Activated CD4-positive, alpha-beta T cell treated with anti-CD3 and anti-CD28 coated beads, Interleukin-2, amount 50 U/mL, for 1 hour (primary cell): ENCODE measurements at places on chromosomes 16 and 17.

DNA sequence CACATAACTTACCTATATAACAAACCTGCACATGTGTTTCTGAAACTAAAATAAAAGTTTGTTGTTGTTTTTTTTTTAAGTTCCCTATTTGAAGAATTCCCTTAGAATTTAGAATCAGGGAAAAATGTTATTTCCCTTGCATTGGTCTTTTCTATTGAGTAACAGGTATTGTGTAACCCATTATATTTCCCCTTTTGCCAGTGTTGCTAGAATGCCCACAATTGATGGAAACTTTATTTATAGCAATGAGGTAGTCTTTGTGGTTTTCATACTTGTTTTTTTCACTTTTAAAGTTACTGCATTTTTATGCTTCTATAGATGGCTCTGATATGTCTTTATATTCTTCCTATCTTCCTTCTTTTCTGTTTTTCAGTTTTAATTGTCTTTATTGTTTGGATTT, 3.9 kb downstream of the NLRP1 start:
- DNase-seq = no peak

DNA sequence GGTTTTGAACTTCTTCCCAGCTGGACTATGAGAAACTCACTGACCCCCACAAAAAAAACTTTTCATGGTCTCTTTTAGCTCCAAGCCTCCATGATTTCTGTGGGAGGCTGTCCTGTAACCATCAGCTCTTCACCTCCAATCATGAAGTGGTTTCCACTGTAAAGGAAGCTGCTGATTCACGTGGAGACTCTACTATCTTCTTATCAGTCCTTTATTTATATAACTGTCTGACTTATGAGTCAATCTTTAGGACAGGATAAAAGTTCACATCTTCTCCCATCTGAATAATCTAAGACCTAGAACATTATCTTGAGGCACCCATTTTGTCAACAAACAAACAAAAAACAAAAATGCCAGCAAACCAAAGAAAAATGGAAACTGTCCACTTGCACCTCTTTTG, 409.9 kb downstream of the SLC39A11 start:
- DNase-seq = no peak

DNA sequence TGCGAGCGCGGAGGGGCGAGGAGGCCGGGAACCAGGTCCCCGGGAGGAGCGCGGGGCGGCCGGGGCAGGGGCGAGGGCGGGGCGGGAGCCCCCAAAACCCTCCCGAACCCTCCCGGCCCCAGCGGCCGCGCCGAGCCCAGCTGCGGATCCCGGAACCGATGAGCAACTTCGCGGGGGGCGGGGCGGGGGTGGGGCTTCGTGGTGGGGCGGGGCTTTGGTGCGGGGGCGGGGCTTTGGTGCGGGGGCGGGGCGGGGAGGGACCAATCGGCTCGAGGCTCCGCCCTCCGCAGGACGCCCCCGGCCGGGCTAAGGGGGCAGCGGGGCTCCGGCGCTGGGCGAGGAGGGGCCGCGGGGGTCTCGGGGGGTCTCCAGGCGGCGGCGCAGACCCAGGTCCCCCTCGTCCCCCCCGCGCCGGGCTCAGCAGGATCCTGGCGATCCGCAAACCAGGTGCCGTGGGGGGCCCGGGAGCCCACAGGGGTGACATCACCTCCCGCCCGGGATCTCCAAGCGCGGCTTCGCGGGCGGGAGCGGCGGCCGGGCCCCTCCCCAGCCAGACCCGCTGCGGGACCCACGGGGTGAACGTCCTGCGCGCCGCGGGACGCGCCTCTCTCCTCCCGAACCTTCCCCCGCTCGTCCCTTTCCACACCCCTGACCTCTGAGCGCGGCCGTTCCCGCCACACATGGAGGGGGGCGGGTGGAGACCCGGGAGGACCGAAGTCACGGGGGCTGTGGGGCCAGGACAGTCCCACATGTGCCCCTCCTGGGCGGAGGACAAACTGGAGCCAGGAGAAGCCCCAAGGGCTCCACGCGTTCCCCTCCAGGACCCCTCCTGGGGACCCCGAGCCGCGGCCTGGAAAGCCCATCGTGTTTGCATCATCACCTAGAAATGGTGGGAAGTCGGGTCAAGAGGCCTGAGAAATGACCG, at the start of gene ABR:
Gene ABR, minus strand, starts transcription at position 164 of the 925 bp plus-strand sequence. CDS start 254 bp downstream, outside the sequence.
- peak; percentile 59 for DNase-seq

DNA sequence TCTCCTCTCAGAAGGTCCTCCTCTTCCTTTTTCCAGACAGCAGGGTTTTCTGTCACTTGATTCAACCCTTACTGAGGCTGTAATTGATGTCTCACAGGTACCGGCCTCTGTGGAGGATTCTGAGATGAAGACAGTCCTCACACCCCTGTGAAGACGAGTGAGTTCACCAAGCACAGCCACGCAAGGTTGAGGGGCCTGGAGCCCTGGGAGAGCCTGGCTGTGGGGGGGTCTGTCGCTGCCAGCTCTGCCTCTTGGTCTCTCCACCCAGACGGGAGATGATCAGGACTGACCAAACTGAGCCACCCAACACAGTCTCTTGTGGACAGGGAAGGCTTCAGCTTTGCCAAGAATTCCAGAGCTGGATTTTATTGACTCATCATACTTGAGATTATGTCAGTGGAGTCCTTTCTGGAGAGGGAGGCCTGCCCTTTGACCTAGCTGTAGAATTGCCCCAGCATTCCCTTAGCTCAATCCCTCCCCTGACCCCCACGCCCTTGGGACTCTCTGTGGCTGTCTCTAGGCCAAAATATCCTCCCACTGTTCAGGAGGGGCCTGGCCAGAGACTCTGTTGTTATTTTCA, 51.1 kb upstream of the CRHR1 start:
- DNase-seq = no peak

GRCh38 chr17:8695241-8695640, 49.4 kb downstream of the CCDC42 start:
- DNase-seq = no peak

DNA sequence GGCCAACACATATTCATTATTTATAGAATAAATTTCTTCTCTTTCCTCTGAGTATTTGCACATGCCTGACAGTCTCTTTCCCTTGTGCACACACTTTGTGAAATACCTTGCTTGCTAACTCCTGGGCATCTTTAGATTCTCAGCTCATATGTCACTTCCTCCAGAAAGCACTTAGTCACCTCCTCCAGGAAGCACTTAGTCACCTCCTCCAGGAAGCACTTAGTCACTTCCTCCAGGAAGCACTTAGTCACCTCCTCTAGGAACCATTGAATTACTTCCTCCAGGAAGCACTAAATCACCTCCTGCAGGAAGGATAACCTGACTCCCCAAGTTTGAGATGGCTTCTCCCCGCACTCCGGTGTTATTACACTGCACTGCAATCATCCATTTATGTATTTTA, 462.5 kb upstream of the EEF2KMT start:
- DNase-seq = no peak

GRCh38 chr16:72921106-72921505, 126.8 kb downstream of the ZFHX3 start:
- DNase-seq = no peak

- peak; percentile 38 for DNase-seq
Measured at GRCh38 chr16:1963806-1964505, 670 bp downstream of the RPS2 start.

DNA sequence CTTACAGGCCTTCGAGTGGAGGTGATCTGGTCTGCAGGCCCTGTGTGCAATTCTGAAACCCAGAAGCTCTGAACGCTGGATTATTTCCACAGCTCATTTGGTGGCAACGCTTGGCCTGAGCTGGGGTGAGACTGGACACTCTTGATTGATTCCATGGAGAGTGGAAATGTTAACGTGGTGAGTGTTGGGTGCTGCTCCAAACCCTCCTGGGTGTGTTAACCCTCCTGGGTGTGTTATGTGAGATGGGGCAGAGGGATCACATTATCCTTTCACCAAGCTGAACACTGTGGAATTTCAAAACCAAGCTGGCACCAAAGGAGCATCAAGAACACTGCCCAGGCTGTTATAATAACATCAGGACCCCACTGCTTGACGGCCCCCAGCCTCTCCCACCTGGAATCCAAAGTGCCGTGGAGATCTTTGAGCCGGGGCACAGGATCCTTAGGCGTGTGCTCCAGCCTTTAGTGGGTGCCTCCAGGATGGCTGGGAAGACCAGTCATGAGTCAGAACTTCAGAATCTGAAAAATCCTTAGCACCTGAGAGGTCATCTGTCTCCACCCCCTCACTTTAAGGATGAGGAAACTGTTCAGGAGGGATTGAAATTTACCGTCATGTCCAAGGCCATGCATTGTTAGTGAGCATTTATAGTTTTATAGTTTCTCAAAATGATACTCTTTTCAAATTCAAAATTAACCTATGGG, 75.0 kb downstream of the RPTOR start:
- DNase-seq = no peak

- DNase-seq = no peak
Measured at GRCh38 chr17:57574040-57574513, 171.0 kb downstream of the CCDC182 start.

DNA sequence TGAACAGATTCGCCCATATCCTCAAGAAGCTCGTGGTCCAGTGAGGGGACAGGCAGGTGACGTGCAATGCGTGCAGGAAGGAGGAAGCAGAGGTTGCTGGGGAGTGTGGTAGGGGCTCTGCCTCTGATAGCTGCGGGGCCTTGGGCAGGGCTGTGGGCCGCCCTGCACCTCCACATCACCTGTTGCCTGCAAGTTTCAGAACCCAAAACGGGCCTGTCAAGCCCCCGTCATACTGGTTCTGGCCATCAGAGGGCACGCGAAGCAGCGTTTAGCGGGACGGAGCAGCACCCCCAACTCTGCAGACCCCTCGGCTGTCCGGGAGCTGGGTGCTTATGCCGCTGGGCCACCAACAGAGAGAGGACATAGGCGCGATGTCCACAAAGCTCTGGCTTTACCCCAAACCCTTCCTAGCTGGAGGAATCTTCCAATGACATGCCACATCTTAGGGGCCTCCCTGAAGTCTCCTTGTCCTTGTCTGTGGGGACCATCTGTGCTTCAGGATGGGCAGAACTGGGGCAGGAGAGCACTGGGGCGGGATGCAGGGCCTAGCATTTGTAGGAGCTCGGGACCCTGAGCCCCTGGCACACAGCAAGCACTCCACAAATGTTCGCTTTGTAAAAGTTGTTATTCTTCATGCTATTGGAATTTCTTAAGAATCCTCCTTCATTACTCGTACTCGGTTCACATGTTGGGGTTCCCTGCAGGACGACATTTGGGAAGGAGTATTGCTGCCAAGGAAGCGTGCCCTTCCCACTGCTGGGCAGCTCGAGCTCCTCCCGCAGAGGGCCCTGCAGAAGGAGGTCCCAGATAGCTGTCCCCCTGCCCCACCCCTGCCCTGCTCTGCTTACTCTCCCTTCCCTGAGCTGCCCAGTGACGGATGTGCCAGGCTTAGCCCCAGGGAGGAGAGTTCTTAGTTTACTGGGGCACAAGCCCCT, 64.3 kb downstream of the CNGB1 start:
- peak; percentile 23 for DNase-seq

- no peak for DNase-seq
Measured at GRCh38 chr16:75236232-75236631, 15.2 kb downstream of the BCAR1 start.

DNA sequence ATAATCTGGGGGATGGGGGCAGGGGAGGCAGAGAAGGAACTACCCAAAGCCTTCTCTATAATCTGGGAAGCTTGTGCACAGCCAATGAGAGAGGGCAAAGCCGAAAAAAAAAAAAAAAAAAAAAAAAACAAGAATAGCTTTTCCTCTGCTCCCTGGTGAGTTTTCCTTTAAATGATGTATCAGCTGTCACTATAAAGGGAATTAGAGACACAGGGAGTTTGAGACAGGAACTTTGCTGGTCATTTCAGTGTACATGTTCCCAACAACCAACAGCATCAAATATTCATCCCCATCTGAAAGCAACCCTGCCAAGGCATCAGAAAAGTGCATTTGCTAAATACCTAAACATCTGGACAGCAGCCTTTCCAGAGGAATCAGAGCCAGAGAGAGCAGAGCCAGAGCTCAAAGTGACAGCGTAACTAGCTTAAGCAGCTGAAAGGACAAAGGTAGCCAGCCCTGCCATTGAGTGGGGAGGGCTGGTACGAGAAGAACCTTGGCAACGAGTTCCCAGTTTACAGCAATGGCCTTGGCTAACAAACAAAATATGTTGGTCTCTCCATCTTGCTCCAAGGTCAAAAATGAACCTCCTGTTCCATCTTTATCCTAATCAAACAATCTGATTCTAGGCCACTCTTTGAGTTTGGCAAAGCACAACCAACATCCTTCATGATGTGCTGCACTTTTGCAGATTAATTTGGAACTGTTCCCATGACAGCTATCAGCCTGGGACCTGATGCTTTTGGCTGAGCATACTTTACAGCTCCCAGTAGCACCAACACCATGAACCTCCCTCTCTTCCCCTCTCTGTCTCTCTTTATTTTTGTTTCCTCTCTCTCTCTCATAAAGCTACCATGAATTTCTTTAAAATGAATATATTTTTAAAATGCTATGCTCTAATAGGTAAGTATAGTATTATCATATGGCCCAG, 143.7 kb upstream of the GNAO1 start:
- DNase-seq = no peak

- no peak for DNase-seq
Measured at GRCh38 chr17:77164483-77165091, 23.8 kb downstream of the SEC14L1 start.

DNA sequence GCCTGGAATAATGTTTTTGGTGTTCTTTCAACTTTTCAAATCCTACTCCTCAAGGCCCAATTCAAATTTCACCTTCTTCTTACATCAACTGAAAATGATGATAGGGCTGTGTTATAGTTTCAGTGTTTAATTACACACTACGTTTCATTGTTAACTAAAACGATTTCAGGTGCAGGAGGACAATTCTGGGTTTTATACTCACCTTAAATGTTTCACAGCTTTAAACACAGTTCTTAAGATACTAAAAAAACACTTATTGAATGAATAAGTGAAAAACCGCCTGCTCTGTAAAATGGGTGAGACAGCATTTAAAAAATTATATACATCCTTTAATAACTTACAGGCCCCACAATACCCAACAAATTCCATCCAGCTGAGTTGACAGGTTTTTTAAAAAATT, 6.2 kb upstream of the MPHOSPH6 start:
- DNase-seq = no peak

- no peak for DNase-seq
Measured at GRCh38 chr16:2883458-2883908, 468 bp downstream of the FLYWCH2 start.

DNA sequence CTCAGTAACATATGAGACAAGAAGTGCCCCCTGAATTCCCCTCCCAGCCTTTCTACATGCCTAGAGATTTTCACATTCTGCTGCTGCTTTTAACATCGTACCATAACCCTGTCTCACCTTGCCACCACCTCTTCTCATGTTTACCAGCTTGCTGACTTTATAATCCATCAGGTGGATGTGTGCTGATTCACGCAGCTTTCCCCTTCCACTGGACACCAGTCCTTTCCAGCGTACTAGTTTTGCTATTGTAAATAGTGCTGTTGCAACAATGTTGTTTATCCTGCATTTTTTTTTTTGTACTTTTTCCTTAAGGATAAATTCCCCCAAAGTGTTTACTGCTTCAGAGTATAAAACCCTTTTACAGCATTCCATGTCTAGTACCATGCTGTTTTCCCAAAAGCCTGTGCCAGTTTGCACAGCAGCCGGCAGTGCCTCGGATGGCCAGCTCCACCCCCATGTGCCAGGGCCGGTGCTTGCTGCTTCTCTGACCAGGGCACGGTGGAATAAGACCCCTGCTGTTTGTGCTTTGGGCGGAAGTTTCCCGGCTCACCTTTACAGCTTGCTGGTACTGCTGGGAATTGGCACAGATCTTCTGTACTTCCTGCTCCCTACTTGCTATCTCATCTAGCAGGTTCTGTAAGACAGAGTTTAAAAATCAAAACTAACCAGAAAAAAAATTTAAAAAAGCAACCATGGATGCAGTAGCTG, 41.3 kb downstream of the UBN1 start:
- no peak for DNase-seq

- DNase-seq = no peak
Measured at GRCh38 chr17:30244853-30245385, 9.4 kb upstream of the SLC6A4 start.
